ENCODE measurements at places on chromosomes 3 and 15.

- no peak for DNase-seq
Measured at GRCh38 chr3:66487465-66487864, 13.4 kb downstream of the LRIG1 start.

GRCh38 chr3:101828276-101828675, 21.0 kb upstream of the NFKBIZ start:
- DNase-seq = no peak

DNA sequence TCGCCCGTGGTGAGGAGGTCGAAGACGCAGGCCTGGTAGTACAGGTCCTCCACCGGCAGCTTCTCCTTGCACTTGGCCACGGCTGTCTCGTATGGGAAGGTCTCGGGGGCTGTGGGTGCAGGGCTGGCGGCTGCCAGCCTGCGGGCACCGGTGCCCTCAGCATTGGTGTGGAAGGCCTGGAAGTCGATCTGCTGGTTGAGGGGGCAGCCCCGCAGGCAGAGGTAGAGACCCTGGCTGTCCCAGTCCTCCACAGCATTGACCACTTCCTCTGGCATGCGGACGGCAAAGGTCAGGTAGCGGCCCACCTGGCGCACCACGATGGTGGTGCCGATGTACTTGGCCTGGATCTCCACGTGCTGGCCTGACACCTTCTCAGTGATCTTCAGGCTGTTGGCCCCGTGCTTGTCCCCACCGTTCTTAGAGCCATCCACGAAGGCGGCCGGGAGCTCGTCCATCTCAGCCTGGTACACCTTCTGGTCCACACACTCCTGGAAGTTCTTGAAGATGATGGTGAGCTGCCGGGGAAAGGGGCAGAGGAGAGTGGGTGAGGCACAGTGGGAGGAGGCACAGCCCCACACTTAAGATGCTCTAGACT, 43.7 kb downstream of the RGMA start:
- DNase-seq = no peak

DNA sequence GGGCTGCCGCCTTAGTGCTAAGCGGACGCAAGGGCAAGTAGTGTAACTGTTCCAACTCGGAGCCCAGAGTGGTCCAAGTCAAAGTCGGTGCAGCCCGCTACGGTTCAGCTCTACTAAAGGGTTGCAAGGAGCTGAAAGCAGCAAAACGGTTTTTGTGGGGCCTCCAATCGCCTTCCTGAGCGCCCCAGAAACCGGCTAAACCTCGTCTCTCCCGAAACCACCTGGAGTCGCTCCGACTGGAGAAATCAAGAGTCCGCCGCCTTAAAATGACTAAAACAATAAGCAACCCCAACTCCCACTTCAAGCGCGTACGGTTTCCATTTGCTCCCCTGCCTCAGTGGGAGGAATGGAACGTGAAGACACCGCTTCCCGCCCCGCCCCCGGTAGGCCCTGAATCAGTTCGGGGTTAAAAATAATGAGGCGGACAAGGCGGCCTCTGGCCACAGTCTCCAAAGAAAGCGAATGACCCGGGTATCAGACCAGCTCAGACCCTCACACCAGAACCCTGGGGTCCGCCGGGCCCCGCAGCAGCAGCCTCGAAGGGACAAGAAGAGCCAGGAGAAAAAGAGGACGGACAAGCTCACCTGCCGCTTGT, 401 bp downstream of the SEC11A start:
- no peak for DNase-seq

GRCh38 chr3:129602730-129603560, 3.5 kb downstream of the PLXND1 start:
- DNase-seq = peak; percentile 85

DNA sequence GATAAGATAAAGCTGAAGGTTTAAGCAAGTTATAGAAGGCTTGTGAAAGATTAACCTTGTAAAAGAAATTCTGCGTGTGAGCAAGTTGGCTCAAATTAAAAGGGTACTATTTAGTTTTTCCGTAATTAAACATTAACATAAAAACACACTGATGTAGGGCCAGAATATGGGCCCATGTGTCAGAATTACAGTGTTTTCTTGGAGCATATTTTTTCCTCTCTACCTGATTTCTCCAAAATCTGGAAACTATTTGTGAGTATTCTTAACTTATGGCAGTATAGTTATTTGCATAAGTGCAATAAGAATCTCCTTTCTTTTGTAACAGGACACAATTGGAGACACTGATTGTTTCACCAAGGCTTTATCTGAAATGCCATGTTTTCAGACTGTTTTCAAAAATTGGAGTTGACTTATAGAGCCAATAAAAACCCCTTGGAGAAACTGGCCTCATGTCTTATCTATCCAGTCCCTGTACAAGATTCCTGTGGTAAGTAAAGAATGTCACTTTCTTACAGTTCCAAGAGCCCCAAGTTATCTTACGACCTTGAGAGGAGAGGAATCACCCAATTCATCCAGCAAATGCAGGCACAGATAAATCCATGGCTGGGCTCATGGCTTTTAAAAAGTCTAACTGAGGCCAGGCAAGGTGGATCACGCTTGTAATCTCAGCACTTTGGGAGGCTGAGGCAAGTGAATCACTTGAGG, 47.8 kb upstream of the P2RY1 start:
- no peak for DNase-seq

GRCh38 chr3:425079-425478, 228.5 kb downstream of the CHL1 start:
- no peak for DNase-seq

DNA sequence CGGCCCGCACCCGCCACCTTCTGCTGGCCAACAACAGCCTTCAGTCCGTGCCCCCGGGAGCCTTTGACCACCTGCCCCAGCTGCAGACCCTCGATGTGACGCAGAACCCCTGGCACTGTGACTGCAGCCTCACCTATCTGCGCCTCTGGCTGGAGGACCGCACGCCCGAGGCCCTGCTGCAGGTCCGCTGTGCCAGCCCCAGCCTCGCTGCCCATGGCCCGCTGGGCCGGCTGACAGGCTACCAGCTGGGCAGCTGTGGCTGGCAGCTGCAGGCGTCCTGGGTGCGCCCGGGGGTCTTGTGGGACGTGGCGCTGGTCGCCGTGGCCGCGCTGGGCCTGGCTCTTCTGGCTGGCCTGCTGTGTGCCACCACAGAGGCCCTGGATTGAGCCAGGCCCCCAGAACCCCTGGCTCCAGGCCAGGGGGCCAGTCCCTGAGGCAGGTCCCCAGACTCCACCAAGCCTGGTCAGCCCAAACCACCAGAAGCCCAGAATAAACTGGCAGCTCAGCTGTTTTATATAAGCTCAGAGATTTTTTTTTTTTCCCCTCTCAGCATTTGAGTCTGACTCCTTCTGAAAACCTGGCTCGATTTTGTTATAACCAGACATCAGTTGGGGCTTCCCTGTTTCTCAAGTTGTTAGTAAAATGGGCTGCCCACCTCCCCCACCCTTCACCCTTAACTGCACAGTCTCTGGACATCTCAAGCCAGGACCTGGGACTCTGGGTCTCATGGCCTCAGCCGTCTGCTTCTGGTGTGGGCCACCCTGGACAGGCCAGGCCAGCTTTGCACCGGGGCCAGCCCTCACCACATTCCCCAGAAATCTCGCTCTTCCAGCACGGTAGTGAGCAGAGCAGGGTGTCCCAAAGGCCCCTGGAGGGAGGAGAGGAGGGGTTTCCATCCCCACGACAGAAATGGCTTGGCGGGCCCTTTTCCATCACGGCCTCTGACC, 1.6 kb downstream of the GP9 start:
- no peak for DNase-seq

- DNase-seq = no peak
Measured at GRCh38 chr3:94291686-94292085, 228.8 kb downstream of the NSUN3 start.

DNA sequence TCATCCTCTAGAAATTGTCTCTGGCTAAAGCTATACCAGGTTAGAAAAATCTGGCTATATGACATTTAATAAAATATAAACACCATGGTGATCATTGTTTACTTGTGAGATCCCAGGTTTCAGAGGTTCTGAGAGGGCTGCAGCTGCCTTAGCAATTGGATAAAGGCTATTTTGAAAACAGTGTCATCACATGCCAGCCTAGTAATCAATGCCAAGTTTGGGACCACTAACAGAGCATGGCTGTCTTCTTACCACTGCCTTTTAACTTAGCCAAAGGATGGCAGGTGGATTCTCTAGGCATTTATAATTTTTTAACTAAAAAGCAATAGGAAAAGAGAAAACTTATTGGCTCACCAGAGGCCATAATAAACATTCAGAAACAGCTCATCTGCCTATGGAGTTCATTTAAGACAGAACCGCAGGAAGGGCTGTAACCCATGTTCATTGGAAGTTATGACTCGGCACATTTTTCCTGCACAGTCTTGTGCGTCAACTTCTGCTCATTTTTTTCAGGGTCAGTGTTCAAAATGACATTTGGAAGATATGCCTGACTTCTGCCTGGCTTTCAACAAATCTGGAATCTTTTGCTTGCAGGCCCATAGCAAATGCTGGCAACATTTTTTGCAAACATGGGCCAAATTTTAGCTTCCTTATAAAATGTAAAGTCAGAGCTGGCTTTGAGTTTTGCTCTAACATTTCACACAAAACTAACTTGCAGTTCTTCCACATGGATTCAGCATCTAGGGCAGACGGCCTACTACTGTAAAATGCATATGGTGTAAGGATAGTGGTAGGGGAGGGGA, 476.0 kb upstream of the TBL1XR1 start:
- peak; percentile 98 for DNase-seq

- no peak for DNase-seq
Measured at GRCh38 chr3:112650482-112650881, 9.5 kb upstream of the CCDC80 start.

GRCh38 chr3:111592143-111592542, 3.0 kb downstream of the ZBED2 start:
- no peak for DNase-seq

GRCh38 chr15:100602823-100603393, 519 bp downstream of the ASB7 start:
- DNase-seq = no peak

- DNase-seq = no peak
Measured at GRCh38 chr3:36991147-36991546, 1.8 kb downstream of the EPM2AIP1 start.

DNA sequence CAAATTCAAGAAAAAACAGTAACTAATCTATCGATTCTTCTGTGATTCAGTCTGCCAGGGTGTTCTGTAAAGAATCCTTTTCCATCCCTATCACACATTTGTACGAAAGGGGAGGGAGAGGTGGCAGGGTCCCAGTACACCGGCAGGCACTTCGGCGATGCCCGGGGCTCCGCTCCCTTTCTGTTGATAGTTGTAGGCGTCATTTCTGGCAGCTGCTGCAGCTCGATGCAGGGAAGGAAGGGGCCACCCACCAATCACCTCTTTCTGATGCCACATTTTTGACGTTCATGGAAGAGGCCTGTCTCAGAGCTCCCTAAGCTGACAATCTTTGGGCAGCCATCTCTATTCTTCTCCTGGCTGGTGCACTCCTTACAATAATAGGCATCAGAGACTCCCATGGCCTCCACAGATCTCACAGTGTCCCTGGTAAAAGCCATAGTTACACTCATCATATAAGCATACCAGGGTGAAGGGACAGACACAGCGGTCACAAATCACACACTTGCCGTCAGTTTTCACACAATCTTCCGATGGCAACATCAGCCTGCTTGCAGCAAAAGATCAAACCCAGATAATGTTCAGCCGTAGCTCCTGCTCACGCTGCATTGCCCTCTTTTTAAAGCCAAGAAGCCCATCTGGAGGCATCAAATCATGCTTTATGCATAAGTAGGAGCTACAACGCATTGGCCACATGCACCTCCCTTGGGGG, 60.8 kb upstream of the ZBTB38 start:
- DNase-seq = no peak

DNA sequence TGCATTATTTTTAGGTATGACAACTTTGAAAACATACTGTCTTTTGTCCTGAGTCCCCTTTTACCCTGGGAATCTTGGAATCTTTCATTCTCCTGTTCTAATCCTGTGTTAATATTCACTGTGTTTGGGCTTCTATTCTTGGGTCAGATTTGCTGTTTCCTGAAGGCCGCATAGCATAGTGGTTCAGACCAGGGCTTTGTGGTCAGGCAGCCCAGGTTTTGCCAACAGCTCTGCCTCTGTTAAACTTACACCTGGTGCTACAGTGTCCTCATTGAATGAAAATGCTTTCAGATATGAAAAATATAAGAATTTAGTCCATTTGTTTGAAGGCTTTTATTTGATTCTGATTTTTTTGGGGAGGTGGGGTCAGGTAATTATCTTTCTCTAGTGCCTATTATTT, 58.4 kb downstream of the SLC25A26 start:
- DNase-seq = no peak

GRCh38 chr15:42404461-42405235, 45.3 kb downstream of the CAPN3 start:
- DNase-seq = no peak

DNA sequence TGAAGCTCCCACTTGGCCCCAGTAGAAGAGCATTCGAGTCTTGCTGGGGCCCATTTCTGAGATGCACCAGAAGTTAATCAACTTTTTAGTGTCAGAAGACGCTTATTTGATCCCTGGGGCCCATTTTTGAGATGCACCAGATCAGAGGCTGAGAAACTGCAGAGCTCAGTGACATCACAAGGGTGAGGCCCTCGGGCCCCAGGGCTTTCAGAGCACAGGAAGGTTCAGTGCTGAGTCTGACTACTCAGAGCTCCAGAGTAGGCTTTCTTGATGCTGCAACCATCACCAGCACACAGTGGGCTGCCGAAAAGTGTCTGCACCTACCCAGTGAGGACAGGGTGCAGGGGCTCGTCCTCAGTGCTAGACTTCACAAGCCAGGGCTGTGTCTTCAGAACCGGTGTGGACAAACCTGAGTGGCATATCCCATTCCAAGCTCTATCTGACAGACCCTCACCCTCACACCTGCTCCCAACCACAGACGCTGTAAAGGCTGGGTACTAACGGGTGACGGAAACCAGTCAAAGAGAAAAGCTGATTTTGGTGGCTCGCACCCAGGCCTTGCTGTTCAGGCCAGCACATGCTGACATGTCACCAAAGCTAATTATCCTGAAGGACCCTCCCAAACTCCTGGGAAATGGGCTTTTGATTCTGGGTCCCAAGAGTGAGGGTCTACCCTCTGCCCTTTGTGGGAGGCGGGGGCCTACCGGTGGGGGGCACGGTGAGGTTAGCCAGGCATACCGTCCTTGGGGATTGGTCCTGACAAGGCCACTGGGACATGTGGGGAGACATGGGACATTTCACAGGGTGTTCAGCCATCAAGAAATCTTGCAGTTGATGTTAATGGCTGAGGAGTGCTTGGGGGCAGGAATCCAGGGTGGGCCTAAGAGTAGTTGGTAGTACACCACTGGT, 83.0 kb downstream of the PDCD6IP start:
- no peak for DNase-seq

DNA sequence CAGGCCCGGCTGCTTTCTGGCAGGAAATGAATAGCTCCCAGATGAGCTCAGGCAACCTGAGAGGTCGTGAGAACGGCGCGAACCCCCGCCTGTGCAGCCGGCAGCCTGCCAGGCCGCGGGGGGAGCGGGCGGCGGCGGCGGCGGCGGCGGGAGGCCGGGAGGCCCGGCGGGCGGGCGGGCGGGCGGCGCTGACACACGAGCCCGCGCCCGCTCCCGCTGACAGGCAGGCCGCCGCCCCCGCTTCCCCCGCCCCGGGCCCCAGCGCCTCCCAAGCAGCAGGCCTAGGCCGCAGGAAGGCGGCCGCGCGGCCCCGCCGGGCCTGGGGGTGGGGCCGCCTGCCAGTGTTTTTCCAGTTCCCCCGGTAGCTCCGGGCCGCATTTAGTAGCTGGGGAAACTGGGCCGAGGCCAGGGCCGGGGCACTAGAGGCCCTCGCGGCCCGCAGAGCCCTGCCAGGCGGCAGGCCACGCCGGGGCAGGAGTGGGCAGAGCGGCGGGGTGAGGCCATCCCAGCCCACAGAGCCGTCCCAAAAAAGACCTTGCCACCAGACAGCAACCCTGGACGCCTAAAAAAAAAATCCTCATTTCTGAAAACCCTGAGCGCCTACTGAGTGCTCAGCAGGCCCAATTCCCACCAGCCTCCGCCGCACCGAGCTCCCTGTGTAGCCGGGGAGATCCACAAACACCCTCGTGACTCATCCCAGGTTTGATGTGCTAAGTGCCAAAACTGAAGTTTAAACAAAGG, 5.6 kb downstream of the HES1 start:
- peak; percentile 68 for DNase-seq

Measured in AG09319 (cell line).